ENCODE measurements at places on chromosomes 13 and 19.

- DNase-seq = no peak
Measured at GRCh38 chr19:35812220-35813042, at the start of gene PRODH2. PRODH2 (minus strand) TSS chr19:35812845; CDS start chr19:35812805, 40 bp downstream.

DNA sequence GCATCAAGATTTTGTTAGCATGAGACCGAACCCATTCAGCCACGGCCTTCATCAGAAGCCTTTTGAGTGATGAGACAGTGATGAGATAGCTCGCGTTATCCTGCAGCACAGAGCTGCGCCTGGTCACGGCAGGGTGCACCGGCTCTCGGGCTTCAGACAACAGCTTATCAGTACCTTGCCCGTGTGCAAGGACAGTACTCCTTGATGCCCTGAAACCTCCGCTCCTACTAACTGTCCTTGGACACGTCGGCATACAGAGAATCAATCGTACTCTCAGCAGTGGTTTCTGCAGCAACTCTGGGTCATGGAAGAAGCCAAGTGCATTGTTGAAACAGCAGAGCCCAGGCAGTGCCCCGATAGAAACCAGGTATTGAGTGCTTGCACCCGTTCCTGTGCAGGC lies 40.7 kb downstream of the IRS2 start:
- no peak for DNase-seq

- DNase-seq = no peak
Measured at GRCh38 chr13:28474491-28475134, 20.3 kb downstream of the FLT1 start.

- no peak for DNase-seq
Measured at GRCh38 chr19:50580970-50581634, 12.9 kb upstream of the LRRC4B start.
